D721Med (cell line): ENCODE measurements at places on chromosomes 5 and 9.

GRCh38 chr5:96660971-96661854 lies 963 bp upstream of the CAST start:
- no peak for DNase-seq

DNA sequence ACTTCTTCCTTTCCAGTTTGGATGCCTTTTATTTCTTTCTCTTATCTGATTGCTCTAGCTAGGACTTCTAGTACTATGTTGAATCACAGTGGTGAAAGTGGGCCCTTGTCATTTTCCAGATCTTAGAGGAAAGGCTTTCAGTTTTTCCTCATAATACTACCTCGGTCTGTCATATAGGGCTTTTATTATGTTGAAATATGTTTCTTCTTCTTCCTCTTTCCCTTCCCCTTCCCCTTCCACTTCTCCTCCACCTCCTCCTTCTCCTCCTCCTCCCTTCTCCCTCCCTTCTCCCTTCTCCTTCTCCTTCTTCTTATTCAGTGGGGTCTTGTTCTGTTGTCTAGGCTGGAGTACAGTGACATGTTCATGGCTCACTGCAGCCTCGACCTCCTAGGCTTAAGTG lies 9.2 kb upstream of the TERT start:
- DNase-seq: no peak

DNA sequence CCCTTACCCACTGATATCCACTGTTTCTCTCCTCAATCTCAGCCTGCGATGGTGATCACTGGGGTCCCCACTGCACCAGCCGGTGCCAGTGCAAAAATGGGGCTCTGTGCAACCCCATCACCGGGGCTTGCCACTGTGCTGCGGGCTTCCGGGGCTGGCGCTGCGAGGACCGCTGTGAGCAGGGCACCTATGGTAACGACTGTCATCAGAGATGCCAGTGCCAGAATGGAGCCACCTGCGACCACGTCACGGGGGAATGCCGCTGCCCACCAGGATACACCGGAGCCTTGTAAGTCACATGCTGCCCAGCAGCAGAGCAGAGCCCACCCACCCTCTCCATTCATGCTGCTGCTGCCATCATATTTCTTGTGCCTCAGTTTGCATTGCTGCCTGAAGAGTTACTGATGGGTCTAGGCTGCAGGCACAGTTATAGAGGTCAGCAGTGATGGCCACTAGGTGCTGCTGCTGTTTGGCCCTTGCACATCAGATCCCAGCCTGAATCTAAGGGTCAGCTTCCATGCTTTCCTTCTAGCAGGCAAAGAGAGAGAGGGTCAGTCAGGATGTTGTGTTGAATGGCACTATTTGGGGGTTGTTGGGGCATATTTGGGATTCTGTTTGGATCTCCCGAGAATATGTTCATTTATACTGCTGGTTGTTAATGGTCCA lies 106.0 kb downstream of the MEGF10 start:
- no peak for DNase-seq

- DNase-seq: no peak
These were observed 31.9 kb upstream of the MIER3 start for GRCh38 chr5:56983593-56984361.

DNA sequence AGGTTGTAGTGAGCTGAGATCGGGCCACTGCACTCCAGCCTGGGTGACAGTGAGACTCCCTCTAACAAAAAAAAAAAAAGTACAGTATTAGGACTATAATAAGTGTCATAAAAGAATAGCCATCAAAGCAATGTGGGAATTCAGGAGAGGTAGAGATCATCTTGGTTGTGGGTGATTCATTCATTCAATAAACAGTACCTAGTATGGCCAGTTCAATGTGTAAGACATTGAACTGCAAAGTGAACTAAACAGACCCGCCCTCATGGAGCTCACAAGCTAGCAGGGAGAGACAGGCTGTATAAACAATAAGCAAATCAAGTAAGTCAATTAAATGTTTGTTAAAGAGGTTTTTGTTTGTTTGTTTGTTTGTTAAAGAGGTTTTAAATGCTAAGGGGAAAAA lies 146.1 kb upstream of the RANBP3L start:
- DNase-seq: no peak

DNA sequence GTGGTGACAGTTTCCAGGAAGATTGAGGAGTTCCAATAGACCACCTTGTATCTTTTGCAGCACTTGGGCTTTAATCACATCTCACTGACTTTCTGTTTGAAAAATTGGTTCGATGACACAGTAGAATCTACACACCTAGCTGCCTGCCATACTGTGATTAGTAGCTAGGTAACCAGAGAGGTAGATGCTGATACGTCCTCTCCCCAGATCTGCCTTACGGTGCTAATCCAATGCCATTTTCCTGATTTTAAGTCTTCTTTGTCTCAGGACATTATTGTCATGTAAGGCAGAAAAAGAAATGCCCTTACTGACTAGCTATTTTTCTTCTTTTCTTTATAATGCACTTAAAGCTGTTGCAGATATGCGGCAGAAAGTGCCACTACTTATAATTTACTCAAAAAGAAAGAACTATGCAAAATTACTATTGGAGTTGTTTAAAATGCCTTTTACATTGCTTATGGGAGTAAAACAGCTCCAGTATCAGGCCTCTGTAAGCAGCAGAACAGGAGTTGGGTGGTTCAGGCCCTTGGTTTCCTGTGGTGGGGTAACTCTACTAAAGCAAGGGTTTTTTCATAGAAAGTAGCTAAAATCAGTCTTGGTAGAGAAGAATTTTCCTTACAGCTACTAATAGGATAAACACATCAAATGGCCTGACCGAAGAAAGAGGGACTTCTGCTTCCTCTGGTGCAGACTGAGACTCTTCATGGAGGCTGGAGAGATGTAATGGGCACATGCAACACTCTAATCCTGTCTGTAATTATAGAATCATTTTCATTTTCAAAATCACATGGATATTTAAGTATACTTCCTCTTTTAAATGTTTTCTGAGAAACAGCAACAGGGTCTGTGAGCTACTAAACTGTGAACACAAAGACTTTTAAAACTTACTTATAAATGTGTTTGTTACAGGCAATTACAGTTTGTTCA lies 177.2 kb downstream of the MAPKAP1 start:
- no peak for DNase-seq
